HL-60 (cell line): ENCODE measurements at places on chromosomes 1 and 21.
A peak's percentile ranks its signal among the peaks of the same experiment; 100 is the strongest.

DNA sequence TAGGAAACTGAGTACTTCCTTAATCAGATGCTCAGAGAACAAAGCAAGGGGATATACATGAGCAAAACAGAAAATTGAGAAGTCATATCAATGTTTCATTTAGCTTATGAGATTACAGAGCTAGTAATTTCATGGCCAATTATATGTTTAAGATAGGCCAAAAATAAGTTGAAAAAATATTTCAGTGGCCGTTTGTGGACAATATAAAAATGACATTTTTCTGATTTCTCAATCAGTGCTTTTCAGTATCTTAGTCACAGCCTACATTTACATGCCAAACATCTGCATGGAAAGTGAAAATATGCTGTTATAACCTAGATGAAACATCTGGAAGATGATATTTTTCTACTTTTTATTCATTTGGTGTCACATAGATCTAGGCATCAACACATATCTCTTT, 192.5 kb downstream of the HLX start:
- DNase-seq, result no peak

DNA sequence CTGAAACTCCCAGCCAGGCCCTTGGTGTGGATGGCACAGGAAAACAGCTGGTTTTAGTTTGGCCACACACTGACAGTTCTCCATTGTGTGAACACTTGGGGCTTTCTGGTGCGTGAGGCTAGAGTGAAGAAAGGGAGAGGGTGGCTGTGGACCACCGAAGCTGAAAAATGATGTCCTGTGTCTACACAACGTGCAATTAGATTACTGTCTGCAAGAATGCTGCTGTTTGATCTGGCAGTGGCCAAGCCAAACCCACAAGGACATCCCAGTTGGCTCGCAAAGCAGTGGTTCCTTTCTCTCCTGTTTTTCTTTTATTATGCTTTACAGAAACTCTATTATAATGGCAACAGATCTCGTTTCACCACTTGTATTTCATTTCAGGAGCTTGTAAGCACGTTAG, 58.9 kb downstream of the ERG start:
- DNase-seq, result peak; percentile 27

GRCh38 chr1:11648732-11649158, 5.5 kb downstream of the FBXO2 start:
- no peak for DNase-seq

GRCh38 chr1:5989731-5990271, 2.4 kb downstream of the NPHP4 start:
- no peak for DNase-seq

- DNase-seq, result no peak
Measured at GRCh38 chr21:45473496-45474322, 68.5 kb downstream of the SLC19A1 start.

GRCh38 chr1:115067161-115067859, 22.0 kb downstream of the TSPAN2 start:
- no peak for DNase-seq
